ENCODE measurements at places on chromosomes 7 and 10. TPM values are rescaled to one million over a fixed set of nuclear protein-coding genes. Genes with fewer than 3 reads are reported as not detected.

Gene ADCYAP1R1
- 10.6 TPM for total RNA-seq

Gene NKX1-2
- 37.0 TPM for total RNA-seq

Gene FAM13C
- 0.94 TPM for total RNA-seq

Gene WNT8B
- total RNA-seq, result 1.9 TPM

Gene ADARB2
- total RNA-seq, result 5.0 TPM

Gene PHYHIPL
- 2.1 TPM for total RNA-seq

Gene DHX32
- total RNA-seq, result 21.6 TPM

Gene CAMK2B
- not detected for total RNA-seq

Gene GNAT3
- not detected for total RNA-seq

Gene TFR2
- total RNA-seq, result 5.6 TPM

Gene HABP2
- total RNA-seq, result not detected

Gene TFEC
- total RNA-seq, result not detected

Gene CTTNBP2
- total RNA-seq, result 26.8 TPM

GRCh38 chr10:95832216-95833041, 75.3 kb upstream of the CC2D2B start:
- H3K4me3 ChIP-seq, result no peak overlapping the region
- H3K27ac ChIP-seq, result no peak overlapping the region
- H3K36me3 ChIP-seq, result no peaks in the 10 kb centered on the region
- no peak for DNase-seq
- H3K27me3 ChIP-seq, result no peaks in the 10 kb centered on the region
- no peaks in the 10 kb centered on the region for H3K4me1 ChIP-seq

DNA sequence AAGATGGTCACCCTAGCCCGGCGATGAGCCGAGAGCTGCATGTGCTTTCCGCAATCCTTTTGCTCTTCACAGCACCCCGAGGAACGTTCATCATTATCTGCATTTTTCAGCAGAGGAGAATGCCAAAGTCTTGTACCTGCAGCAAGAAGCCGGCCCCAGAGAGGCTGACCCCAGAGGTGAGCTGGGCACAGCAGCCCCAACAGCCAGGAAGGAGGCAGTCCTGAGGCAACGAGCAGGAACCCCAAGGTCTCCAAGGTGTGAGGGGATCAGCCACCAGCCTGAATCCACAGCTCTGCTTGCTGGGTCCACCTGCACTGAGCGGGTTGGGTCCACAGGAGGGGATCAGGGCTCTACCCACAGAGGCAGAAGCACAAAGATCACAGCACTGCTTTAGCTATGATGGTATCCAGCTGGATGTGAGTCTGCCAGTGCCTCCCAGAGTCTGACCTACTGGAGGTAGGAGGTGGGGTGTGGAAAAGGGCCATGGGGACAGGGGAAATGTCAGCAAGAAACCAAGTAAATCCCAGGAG, 16.8 kb upstream of the GDF10 start:
- no peaks in the 10 kb centered on the region for H3K27me3 ChIP-seq
- H3K4me3 ChIP-seq, result no peak overlapping the region
- H3K27ac ChIP-seq, result no peak overlapping the region
- no peaks in the 10 kb centered on the region for H3K36me3 ChIP-seq
- no peak for DNase-seq

- H3K27ac ChIP-seq, result no peak overlapping the region
These were observed 94.4 kb downstream of the ATE1 start for GRCh38 chr10:121833387-121833786.

DNA sequence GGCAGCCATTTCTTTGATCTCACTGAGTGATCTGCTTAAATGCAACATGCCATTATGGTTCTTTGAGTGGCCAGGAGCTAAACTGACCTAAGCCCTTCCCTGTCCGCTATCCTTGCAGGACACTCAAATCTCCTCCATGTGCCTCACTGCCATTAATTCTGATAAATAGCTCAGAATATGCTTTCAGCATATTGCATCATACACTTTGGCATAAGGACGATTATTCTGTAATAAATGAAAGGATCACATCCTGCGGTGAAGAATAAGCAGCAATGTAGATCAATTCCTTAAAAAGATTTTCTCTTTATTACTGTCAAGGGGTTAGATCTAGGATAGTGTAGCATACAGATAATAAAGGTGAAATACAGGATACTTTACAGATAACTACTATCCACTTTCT, 231.8 kb upstream of the CTBP2 start:
- no peaks in the 10 kb centered on the region for H3K36me3 ChIP-seq
- no peaks in the 10 kb centered on the region for H3K4me1 ChIP-seq
- no peak overlapping the region for H3K4me3 ChIP-seq

GRCh38 chr7:2036786-2037185, 196.0 kb downstream of the MAD1L1 start:
- no peaks in the 10 kb centered on the region for H3K4me1 ChIP-seq
- no peak for DNase-seq
- no peak overlapping the region for H3K27ac ChIP-seq
- H3K27me3 ChIP-seq, result no peaks in the 10 kb centered on the region

DNA sequence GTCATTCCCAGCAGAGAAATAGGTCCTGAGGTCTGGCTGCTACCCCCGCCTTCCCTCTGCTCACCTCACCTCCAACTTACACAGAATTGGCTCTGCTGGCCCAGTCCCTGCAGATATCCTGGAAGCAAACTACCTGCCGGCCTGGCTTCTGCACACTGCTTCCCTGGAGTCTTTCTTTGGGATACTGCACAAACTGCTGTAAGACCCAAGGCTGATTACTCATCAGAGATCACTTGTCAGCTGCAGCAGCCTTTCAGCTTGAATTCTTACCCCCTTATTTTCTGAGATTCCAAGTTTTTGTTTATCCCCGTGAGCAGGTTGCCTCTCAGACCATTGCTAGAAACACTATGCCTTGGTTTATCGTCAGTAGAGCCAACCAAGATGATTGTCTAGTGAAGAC, 426.4 kb downstream of the PHTF2 start:
- no peaks in the 10 kb centered on the region for H3K27me3 ChIP-seq
- no peaks in the 10 kb centered on the region for H3K36me3 ChIP-seq
- H3K4me1 ChIP-seq, result no peaks in the 10 kb centered on the region
- no peak for DNase-seq

GRCh38 chr10:132534391-132535064, 3.1 kb upstream of the INPP5A start:
- peaks cover 14% of the 10 kb centered on the region for H3K27me3 ChIP-seq
- H3K27ac ChIP-seq, result no peak overlapping the region
- H3K4me1 ChIP-seq, result peaks cover 7% of the 10 kb centered on the region

- no peak for DNase-seq
- H3K27ac ChIP-seq, result no peak overlapping the region
- H3K36me3 ChIP-seq, result no peaks in the 10 kb centered on the region
These were observed 133.1 kb upstream of the ADAM12 start for GRCh38 chr10:126521399-126521798.

DNA sequence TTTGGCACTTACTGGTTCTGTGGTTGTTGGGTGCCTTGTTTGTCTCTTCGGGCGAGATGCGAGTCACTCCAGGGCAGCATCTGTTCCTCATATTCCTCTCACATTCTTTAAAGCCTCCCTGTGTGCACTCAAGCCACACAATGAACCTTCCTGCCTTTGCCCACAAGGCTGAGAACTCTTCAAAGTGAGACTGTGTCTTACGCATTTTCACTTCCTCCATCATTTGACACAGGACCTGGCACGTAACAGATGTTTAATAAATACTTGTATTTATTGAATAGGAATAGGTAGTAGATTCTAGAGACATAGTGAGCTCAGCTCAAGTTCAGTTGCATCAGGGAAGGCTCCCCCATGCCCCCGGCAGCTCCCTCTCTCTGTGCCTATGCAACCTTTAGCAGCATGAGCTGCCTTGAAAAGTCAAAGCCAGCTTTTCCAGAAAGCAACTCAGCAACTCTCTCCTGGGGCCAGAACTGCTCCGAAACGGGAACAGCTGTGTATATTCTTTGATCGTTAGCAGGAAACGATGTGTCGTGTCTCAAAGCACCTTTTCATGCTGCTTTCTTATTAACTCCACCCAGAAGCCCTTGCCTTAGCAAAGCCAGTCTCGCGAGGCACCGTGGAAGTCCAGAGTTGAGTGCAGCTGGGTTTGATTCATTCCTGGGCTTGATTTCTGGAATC, 97.5 kb downstream of the PFKFB3 start:
- DNase-seq, result no peak
- no peaks in the 10 kb centered on the region for H3K36me3 ChIP-seq
- no peak overlapping the region for H3K27ac ChIP-seq

- H3K27ac ChIP-seq, result no peak overlapping the region
- no peaks in the 10 kb centered on the region for H3K27me3 ChIP-seq
- H3K4me3 ChIP-seq, result no peak overlapping the region
- DNase-seq, result no peak
These were observed 3.0 kb upstream of the PRSS1 start for GRCh38 chr7:142746264-142746663.

DNA sequence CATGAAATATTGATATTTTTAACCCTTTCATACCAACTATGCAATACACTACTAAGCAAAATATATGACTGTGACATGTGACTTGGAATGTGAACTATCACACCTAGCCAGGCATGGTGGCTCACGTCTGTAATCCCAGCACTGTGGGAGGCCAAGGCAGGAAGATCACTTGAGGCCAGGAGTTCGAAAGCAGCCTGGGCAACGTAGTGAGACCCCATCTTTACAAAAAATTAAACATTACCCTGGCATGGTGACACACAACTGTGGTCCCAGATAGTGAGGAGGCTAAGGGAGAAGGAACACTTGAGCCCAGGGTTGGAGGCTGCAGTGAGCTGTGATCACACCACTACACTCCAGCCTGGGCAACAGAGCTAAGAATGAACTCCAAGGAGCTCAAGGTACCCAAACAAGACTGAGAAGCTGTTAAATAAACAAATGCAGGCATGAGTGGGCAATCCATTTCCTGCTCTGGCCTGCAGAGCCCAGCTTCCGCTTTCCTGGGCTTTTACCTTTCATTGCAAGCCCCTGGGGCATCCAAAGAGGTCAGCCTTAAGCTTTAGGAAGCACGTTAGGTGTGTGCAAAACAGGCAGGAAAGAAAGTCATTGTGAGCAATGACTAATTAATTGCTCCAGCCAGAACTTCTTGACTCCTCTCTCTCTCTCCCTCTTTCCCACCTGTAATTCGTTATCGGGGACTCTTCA, 162.1 kb upstream of the FOXK1 start:
- no peaks in the 10 kb centered on the region for H3K36me3 ChIP-seq
- peak; percentile 12 for DNase-seq
- no peaks in the 10 kb centered on the region for H3K4me1 ChIP-seq
- H3K27ac ChIP-seq, result no peak overlapping the region
- no peaks in the 10 kb centered on the region for H3K27me3 ChIP-seq

DNA sequence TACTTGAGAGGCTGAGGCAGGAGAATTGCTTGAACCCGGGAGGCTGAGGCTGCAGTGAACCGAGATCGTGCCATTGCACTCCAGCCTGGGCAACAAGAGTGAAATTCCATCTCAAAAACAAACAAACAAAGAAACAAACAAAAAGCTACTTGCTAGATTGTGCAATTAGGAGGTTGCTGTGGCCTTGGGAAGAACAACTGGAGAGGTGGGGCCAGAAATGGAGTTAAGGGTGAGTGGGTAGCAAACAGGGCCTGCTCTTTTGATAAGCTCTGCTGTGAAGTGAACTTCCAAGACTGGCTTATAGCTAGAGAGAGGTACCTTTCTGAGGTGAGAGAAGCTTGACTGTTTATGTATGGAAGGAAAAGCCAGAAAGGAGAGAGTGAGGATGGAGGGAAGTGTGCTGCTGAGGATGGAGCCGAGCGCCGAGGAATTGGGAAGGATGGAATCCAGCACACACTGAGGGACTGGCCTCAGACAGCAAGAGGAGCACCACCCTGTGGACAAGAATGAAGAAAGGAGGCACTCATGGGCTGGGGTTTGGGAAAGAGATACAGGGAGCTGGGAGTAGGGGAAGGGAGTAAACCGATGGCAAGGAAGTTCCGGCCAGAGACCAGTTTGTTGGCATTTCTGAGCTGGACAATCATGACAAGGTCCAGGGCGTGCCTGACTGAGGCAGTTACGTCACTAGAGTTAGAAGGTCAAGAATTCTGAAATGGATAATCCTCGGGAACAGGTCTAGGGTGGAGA, 7.0 kb upstream of the RPEL1 start:
- H3K27ac ChIP-seq, result 0 out of 2 replicates have a peak overlapping the region, but pooled peaks have one; percentile 24
- peak; percentile 88 for DNase-seq
- H3K36me3 ChIP-seq, result no peaks in the 10 kb centered on the region
- H3K4me3 ChIP-seq, result no peak overlapping the region
- H3K27me3 ChIP-seq, result no peaks in the 10 kb centered on the region
- peaks cover 16% of the 10 kb centered on the region for H3K4me1 ChIP-seq

DNA sequence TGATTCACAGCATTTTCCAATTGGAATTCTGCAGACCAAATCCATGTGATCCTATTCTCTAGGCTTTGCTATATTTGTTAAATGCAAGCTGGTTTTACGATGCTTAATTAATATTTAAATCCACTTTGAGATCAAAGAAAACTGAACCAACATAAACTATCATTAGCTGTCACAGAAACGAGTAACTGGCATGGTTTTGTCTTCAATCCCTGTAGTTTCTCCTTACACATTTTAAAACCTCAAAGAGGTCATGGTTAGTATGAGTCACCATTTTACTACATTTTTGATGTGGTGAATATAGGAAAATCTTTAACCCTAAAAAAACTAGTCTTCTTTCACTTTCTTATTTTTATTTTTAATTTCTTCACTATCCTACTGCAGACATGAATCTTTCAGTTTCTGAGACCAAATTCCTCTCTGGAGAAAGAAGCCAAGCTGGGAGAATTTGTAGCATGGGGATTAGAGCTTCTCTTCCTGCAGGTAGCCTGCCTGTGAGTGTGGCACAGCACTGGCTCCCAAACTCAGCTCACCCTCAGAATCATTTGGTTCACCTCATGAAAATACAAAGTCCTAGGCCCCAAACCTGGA, 8.7 kb upstream of the LIPM start:
- H3K36me3 ChIP-seq, result no peaks in the 10 kb centered on the region
- no peaks in the 10 kb centered on the region for H3K4me1 ChIP-seq
- H3K4me3 ChIP-seq, result no peak overlapping the region
- no peaks in the 10 kb centered on the region for H3K27me3 ChIP-seq
- no peak for DNase-seq

DNA sequence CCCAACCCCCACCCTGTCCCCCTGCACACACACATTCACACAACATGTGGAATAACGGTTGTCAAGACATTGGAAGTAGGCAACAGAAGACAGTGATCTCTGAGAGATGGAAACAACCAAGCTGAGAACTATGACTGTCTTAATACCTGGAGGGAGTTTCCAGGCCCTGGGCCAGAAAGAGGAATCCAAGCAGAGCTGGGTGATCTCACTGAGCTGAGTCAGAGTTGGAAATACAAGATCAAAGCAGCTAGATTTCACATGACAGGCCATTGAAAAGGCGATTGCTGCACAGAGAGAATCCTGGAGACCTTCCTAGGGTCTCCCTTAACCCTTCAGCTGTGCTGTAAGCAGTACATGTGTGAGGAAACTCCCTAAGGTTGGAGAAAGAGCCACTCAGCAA, 165.8 kb upstream of the PRSS1 start:
- H3K27me3 ChIP-seq, result no peaks in the 10 kb centered on the region
- no peak overlapping the region for H3K27ac ChIP-seq
- H3K36me3 ChIP-seq, result no peaks in the 10 kb centered on the region
